Stimulated activated CD4-positive, alpha-beta T cell treated with anti-CD3 and anti-CD28 coated beads, Interleukin-1b, Interleukin-23, amount 100 ng/mL, for 4 hours (primary cell): ENCODE measurements at places on chromosomes 5 and 9.

GRCh38 chr9:106220415-106220814 is 526.1 kb downstream of the TMEM38B start:
- no peak for DNase-seq

DNA sequence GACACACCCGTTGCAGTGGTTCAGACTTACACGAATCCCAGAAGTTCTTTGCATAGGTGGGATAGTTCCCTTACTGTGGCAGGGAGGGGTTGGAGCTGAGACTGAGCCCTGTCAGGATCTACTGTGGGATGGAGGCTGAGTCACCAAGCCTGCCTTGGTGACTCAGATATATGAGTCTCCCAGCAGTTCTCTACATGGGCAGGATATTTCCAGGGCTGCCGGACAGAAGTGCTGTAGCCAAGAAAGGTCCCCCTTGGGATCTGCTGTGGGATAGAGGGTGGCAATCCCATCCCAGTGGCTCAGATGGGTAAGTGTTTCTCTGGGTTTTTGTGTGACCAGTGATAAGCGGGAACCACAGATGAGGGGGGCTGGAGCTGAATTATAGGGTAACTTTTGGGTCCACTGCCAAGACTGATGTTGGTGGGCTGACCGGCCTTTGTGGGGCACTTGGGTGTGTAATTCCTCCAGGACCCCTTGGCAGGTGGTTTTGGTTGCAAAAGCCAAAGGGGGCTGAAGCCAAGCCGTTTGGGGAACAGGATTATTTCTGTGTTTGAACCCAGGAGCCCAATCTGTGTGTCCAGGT is 18.7 kb downstream of the XRCC4 start:
- no peak for DNase-seq

GRCh38 chr9:114830546-114830945 is 24.7 kb upstream of the TNFSF15 start:
- no peak for DNase-seq

GRCh38 chr9:79663300-79663699 is 91.5 kb downstream of the TLE4 start:
- no peak for DNase-seq

DNA sequence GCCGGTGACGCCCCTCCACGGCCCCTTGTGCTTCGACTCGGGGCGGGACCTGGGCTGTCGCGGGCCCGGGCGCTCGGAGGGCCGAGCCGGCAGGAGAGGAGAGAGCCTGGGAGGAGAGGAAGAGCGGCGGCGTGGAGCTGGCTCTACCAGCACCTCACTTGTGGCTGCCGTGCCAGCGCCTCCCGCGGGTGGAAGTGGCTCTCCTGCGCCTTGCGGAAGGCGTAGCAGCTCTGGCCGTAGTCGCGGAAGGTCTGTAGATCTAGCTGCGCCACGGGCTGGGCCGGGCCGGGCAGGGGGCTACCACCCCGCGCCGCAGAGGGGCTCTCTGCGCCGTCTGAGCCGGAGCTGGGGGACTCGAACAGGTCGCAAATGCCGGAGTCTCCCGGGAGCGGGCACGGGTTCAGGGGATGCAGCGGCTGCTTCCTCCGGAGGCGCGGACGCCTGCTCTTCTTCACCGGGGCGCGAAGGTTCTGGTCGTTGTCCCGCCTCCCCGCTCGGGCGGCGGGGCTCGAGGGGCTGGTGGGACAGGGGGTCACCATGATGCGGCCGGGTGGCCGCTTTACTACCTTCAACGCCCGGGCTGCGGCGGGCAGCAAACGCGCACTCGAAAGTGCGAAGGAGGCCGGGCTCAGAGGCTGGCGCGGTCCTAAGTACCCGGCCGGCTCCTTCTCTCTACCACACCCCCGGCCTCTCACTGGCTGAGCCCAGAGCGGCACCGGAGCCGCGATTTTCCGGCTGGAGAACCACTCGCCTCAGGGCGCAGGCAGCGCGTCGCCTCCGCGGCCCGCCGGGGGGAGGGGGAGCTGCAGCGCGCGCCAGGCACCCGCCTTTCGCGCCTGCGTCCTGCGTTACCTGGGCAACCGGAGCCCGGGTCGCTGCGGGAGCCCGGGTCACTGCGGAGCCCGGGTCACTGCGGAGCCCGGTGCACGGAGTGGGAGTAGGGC is at the start of gene CCNO:
TSS of gene CCNO (minus strand) at position 624 of the 944 bp plus-strand sequence. CDS start at position 539, 85 bp downstream.
- no peak for DNase-seq

DNA sequence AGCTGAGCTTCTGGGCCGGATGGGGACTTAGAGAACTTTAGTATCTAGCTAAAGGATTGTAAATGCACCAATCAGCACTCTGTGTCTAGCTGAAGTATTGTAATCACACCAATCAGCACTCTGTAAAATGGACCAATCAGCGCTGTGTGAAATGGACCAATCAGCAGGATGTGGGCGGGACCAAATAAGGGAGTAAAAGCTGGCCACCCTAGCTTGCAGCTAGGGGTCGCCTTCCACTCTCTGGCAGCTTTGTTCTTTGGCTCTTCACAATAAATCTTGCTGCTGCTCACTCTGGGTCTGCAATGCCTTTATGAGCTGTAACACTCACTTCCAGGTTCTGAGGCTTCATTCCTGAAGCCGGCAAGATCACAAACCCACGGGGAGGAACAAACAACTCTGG is 354.0 kb downstream of the PRR16 start:
- no peak for DNase-seq

- DNase-seq, result no peak
Measured at GRCh38 chr9:127854184-127854806, at the start of gene ENG. Gene ENG, minus strand, starts transcription at chr9:127854658. Its CDS starts 303 bp downstream, at chr9:127854355.

- no peak for DNase-seq
Measured at GRCh38 chr9:112755675-112756074, 5.1 kb downstream of the SNX30 start.

- no peak for DNase-seq
Measured at GRCh38 chr5:390623-391491, 52.1 kb upstream of the EXOC3 start.

DNA sequence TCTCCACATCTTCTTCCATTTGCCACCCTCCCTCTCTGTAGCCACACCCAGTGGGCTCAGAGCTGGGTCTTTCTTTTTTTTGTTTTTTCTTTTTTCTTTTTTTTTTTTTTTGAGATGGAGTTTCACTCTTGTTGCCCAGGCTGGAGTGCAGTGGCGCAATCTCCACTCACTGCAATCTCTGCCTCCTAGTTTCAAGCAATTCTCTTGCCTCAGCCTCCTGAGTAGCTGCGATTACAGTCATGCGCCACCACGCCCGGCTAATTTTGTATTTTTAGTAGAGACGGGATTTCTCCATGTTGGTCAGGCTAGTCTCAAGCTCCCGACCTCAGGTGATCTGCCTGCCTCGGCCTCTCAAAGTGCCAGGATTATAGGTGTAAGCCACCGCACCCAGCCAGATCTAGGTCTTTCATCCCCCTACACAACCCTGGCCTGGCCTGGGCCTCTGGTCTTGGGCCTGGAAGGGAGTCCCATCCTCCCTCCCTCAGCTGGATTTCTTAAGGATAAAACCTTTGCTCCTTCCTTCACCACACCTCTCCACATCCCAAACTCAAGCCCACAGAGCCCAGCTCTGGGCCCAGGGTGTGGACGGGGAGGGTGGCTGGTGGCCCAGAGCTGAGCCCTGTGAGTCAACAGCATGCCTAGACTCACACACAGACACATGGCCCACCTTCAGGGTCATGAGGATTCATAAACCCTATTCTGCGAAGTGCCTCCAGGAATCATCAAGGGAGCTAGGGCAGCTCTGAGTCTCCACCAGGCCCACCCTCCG is 18.8 kb upstream of the KCNIP1 start:
- DNase-seq, result no peak

- DNase-seq, result no peak
Measured at GRCh38 chr9:100600521-100601079, 22.7 kb downstream of the CAVIN4 start.

GRCh38 chr9:557601-558201 is 283.8 kb upstream of the DMRT1 start:
- no peak for DNase-seq

DNA sequence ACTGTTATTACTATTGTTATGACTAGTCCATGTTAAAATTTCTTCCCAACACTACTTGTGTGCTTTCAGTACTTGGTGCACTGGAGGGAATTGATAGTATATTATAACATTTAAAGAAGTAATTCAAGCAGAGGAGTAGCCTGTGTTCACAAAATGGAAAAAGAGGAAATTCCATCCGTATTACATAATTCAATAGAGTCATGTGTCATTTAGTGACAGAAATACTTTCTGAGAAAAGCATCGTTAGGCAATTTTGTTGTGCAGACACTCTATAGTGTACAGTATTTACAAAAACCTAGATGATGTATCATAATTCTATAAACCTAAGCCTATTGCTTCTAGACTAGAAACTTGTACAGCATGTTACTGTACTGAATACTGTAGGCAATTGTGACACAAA is 78.3 kb upstream of the PCSK5 start:
- no peak for DNase-seq

DNA sequence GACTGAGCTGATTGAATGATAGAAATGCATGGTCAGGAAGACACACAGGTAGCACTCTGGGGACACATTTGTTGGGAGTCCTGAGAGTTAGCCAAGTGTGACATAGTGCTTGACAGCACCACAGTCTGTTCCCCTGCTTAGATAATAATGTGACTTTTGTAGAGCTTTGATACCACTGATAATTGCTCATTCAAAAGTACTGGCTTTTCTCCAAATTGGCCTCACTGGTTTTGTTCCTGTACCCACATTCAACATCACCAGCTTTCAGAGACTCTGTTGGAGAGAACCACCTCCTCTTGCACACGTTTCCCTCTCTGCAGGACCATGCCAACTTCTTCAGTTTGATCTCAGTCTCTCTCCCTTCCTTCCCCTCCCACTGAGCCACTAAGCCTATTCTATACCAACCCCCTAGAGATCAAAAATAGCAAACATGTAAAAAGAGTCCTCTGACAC is 52.5 kb upstream of the IL7R start:
- DNase-seq, result no peak

GRCh38 chr5:1052641-1053390 is 44.2 kb downstream of the NKD2 start:
- no peak for DNase-seq

- DNase-seq, result no peak
Measured at GRCh38 chr9:35569206-35569605, 35.9 kb upstream of the TESK1 start.

GRCh38 chr5:111728941-111729340 is 28.1 kb downstream of the NREP start:
- no peak for DNase-seq
